ENCODE measurements at places on chromosomes 2 and 18.
A peak's percentile ranks its signal among the peaks of the same experiment; 100 is the strongest.

DNA sequence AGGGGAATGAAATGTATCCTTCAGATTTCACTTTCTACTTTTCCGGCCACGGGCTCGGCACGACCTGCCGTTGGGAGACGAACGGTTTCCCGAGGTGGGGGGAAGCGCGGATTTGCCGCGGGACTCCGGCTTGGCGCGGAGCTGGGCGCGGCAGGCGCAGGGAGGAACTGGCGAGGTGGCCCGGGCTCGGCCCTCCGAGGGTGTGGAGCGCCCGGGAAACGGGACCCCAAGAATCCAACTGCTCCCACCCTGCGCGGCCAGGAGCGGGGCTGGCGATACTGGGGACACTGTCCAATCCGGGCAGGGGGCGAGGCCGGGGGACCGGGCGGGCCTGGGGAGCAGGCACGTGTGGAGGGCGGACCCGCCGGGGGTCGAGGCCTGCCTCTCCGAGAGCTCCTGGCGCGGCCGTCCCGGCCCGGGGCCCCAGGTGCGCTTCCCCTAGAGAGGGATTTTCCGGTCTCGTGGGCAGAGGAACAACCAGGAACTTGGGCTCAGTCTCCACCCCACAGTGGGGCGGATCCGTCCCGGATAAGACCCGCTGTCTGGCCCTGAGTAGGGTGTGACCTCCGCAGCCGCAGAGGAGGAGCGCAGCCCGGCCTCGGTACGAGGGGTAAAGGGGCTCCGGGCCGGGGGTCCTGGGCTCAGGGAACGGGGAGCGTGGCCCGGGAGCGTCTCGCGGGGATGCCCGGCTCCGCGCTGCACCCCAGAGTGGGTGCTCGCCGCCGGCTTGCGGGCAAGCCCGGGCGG lies at the start of gene ANXA4:
Gene ANXA4 (plus strand): TSS at position 560 of the 747 bp plus-strand sequence. CDS start 39,432 bp downstream, outside the sequence.
- peak; percentile 34 for DNase-seq

DNA sequence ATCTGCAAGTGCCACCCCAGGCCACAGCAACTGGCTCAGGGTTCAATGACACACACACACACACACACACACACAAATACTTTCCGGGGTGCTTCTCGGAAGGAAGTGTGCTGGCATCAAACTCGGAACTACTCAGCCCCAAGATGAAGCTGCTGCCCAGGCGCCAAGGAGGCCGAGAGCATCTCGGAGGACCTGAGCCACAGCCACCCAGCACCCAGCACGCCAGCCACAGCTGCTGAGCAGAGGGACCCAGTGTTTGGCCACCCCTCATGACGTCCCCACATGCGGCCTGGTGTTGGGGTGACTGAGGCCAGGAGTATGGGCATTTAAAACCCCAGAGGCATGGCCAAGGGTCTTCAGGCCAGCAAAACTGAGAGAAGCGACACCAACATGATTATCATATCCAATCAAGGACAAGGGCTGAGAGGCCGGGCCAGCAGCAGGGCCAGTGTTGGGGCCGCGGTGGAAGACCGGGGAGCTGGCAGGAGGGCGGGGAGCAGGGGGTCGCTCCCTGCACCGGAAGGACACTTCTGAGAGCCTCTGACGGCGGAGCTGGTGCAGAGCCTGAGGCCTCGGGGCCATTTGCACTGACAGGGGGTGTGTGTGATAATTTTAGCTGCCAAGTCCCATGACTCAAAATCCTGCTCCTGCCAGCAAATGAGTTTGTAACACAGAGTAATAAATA lies 61.8 kb downstream of the BIN1 start:
- DNase-seq = no peak

GRCh38 chr2:43133708-43134570 lies 92.5 kb downstream of the ZFP36L2 start:
- DNase-seq = peak; percentile 53

DNA sequence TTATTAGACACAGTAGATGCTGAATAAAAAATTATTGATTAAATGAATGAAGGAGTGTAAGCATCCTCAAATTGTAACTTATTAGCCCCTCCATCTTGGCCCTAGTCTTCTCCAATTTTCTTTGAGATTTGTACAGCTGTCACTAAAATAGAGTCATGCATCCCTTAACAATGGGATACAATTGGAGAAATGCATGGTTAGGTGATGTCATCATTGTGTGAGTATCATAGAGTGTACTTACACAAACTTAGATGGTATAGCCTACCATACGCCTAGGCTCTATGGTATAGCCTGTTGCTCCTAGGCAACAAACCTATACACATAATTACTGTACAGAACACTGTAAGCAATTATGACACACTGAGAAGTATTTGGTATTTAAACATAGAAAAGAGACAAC lies 38.3 kb upstream of the ZNF385B start:
- DNase-seq = no peak

- no peak for DNase-seq
Measured at GRCh38 chr2:193518041-193518817, 1323.5 kb upstream of the TMEFF2 start.

DNA sequence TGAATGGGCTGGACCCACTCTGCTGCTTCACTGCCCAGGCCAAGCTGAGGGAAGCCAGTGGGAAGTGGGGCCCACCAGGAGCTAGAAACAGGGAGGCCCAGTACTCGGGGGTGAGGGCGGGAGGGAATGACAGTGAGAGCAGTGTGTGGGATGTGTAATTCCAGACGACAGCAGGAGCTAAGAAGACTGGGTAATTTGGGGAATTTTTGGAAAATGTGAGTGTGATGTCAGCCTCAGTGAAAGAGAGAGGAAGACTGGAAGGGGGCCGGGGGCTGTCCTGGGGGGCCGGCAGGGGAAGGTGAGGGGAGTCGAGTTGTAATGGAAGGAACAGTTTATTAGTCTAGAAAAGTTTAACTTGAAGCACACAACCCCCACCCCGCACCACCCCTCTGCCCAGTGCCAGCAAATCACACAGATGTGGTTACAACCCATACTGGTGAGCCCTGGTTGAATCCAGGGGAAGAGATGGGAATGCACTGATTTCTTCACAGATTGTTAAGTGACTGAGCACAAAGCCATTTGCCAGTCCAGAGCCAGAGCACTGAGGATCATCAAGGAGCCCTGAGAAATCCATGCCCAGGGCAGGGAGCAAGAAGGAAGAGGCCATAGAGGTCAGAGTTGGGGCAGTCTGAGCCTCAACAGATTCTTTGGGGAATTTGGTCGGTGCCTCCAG lies 76.7 kb upstream of the PKDCC start:
- no peak for DNase-seq

DNA sequence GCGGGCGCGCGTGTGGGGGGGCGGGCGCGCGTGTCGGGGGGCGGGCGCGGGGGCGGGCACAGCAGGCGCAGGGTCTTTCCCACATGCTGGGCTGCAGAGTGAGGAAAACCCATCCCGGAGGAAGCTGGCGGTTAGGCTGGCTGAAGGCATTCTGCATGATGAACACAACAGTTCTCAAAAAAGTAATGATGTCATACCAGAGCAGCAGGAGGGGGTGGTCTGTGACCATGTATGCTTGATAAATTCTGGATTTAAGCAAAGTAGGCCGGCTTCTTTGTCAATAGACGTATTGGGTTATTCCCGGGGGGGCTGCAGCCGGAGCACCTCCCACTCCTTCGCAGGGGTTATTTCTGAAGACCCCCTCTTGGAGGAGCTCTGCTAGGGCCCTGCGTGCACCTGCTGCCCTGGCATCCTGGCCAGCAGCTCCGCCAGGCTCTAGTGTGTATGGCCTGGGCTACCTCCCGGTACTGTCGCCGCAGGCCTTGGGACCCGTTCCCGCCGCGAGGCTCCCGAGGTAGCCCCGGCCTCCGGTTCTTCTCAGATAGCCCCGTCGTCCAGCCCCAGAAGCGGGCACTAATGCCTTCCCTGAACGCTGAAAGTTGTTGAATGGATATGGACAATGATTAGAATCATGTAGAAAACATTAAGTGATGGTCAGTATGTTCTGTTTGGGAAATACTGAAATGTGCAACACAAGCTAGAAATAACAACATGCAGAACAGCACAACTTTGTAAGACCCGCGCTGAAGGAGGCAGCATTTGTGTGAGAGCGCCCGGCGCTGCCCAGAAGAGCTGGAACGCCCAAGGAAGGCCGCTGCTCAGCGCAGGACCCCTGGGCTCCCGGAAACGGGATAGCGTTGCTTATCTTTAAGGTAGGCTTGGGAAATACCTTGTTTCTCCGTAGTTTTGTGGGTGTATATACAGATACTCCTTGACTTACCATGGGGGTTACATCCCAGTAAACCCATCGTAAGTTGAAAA lies 101.4 kb upstream of the RAB6C start:
- no peak for DNase-seq

DNA sequence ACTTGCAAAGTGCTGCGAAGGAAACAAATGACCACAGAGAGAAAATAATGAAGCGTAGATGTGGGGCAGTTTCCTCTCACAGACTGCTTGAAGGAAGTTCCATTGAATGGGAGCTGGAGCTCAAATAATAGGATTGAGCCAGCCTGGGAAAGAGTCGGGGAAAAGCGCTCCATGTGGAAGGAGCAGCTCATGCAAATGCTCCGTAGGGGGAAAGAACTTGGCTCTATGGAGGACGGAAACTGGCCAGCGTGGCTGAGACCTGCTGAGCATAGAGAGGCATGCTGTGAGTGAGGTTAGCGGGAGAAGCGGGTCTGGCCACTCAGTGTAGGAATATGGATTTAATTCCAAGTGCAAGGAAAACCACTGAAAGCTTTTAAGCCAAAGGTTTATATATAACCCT lies 28.6 kb upstream of the VIT start:
- no peak for DNase-seq

DNA sequence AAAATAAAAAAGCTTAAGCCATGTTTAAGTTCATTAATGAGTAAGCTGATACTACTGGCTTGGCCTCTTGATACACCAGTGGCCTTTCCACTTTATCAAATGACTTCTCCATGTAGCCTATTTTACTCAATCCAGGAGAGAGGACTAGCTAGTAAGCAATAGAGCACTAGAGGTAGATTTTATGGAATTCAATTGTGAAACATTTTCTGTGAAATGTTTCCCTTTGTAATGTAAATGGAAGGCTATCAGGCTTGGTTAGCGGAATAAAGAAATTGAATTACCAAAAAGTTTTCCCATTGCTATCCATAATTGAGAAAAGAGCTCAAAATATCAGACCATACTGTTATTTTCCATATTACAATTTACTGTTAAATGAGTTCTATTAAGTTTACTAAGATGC lies 515.4 kb upstream of the CDH2 start:
- no peak for DNase-seq

- no peak for DNase-seq
Measured at GRCh38 chr2:78861546-78861945, 164.0 kb upstream of the REG3G start.

DNA sequence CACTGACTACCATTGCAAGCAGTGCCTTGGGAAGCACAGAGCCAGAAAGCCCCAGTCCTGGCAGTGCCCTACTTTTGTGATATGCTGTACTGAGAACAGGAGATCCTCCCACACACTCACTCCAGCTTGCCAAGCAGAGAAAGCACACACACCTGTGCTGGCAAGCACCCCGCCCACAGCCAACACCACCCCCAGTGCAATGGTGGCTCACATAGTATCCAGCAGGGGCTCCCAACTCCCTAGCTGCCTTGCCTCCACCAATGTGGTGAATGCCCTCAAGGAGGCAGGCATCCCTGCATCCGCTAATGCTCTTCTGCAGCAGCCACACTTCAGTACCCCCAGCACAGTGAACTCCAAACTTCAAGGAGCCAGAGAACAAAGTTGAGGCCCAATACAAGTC lies 1655.8 kb downstream of the SUCLG1 start:
- DNase-seq = no peak

DNA sequence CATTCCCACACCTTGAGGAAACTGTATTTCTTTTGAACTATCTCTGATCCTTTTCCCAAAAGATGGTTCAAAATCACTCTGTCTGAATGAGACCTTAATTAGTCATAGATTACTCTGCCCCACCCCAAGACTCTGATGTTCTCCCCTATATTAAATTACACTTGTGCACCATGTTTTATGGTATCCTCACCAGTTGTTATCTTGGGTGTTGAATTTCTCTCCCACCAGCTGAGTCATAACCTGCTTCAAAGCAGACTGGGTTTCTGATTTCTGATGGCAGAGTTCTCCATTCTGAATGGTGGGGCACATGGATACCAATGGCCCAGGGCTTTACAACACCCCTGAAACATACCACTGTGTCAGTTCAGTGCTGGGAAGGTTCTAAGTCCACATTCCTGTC lies 15.0 kb downstream of the CDH20 start:
- no peak for DNase-seq

- no peak for DNase-seq
Measured at GRCh38 chr2:240387669-240388358, 47.6 kb upstream of the GPC1 start.

DNA sequence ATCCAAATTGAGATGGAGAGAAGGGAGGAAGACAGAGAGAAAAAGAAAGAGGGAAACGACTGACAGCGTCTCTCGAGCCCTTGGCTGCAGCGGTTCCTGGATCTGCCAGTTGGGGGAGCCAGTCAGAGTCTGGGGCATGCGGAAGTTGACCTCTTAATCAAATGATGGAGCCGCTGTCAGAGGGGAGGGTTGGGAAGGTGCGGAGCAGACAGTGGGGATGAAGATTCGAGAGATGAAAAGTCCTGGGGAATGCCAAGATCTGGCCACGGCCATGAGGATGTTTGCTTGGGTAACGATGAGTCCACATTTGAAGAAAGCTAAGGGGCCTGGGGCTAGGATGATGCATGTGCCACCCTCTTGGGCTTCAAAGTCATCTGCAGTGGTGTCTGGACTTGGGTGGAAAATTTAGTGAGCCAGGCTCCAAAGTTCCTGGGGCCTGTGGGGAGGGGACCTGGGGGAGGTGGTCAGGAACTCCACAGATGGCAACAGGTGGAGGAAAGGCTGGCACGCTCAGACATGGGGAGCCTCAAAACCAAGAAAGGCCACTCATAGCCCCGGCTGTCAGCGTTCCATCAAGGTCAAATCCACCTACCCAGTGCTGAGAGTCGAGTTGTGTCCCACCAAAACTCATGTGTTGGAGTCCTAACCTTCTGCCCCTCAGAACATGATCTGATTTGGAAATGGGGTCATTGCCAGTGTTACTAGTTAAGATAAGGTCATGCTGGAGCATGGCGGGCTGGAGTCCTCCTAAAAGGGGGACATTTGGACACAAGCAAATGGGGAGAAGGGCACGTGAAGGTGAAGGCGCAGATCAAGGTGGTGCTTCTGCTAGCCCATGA lies 200.1 kb downstream of the NDUFA10 start:
- DNase-seq = no peak

DNA sequence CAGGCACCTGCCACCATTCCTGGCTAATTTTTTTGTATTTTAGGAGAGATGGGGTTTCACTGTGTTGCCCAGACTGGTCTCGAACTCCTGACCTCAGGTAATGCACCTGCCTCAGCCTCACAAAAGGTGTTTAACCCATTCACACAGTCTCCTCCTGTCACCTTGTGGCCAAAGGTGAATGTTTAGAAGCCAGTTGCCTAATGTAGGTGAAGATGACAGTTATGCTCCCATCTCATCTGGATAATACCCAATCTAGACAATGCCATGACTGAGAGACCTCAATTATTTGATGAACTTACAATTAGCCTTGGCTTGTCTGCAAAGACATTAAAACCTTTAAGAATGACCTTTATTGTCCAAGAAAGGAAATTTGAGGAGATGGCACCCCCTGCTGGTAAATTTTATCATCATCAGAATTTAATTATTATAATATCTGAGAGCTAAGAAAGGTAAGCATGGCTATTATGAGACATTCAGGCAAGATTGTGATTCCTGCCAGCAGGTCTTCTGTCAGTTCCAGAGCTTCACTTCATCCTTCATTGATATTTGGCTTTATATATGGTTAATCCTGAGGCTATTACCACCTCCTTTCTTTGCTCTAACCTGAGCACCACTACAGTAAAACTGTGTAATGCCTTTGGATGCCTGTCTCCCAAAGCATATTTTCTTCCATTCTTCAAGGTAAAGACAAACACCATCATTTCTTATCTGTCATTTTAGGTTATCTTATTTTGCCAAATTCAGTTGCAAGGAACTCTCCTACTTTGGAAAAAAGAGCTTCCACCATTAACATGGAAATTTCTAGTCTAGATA lies 117.6 kb downstream of the FAM124B start:
- DNase-seq = no peak

Data from effector CD8-positive, alpha-beta T cell (primary cell).